ENCODE measurements at places on chromosomes 11 and 22.

- no peak for DNase-seq
Observed at GRCh38 chr11:74019104-74019738, 10.3 kb upstream of the UCP3 start.

GRCh38 chr11:33606762-33607161 lies 93.9 kb downstream of the C11orf91 start:
- DNase-seq = no peak

- peak; percentile 75 for DNase-seq
Observed at GRCh38 chr22:44023404-44024287, 456 bp upstream of the PARVB start.

- DNase-seq = peak; percentile 89
Observed at GRCh38 chr11:117818041-117818873, 6.3 kb downstream of the FXYD2 start.

- DNase-seq = peak; percentile 19
Observed at GRCh38 chr11:107370390-107370789, 87.2 kb downstream of the CWF19L2 start.

GRCh38 chr11:74570266-74571061 lies 21.9 kb upstream of the POLD3 start:
- peak; percentile 74 for DNase-seq

- DNase-seq = no peak
Observed at GRCh38 chr22:37654563-37655251, 3.8 kb upstream of the PDXP start.

GRCh38 chr22:22692707-22693530 lies 48.5 kb downstream of the GGTLC2 start:
- no peak for DNase-seq

DNA sequence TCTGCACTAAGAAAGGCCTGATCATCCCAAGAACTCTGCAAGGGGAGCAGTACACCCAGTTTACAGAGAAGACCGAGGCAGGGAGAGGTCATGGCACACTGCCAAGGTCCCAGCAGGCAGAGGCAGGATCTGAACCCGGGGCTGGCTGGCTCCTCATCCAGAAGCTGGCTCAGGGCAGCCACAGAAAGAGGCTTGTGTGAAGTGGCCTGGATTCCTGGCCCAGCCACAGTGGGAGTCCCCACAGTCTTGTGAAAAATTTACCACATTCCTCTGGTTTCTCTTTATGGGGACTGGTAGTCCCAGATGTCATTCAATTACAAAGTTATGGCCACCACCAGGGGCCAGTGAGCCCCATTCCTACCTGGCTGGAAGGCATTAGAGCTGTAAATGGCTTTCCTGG lies 440.5 kb downstream of the MIAT start:
- DNase-seq = no peak

DNA sequence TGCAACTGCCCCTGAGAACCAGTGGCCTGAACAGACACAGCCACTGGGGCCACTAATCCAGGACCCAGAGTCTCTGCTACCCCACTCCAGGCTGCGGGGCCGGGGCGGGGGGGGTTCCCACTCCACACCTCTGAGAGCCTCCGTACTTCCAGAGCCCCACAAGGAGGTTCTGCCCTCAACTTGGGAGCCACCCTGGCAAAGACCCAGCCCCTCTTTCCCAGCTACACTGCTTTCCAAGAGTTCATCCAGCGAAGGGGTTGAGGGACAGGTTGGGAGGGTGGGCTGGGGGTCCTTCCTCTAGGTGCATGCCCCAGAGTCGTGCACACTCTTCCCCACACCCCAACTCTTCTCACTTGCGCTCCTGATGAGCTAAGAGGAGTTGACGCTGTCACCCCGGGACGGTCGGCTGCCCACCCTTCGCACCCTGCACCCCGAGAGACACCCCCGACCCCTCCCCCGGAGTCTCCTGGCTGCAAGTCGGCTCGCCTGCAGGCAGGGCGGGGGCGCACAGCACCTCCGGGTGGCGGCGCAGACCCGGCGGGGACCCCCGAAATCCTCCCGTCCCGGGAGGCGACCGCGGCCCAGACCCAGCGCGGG lies 531 bp downstream of the RAB3IL1 start:
- no peak for DNase-seq

DNA sequence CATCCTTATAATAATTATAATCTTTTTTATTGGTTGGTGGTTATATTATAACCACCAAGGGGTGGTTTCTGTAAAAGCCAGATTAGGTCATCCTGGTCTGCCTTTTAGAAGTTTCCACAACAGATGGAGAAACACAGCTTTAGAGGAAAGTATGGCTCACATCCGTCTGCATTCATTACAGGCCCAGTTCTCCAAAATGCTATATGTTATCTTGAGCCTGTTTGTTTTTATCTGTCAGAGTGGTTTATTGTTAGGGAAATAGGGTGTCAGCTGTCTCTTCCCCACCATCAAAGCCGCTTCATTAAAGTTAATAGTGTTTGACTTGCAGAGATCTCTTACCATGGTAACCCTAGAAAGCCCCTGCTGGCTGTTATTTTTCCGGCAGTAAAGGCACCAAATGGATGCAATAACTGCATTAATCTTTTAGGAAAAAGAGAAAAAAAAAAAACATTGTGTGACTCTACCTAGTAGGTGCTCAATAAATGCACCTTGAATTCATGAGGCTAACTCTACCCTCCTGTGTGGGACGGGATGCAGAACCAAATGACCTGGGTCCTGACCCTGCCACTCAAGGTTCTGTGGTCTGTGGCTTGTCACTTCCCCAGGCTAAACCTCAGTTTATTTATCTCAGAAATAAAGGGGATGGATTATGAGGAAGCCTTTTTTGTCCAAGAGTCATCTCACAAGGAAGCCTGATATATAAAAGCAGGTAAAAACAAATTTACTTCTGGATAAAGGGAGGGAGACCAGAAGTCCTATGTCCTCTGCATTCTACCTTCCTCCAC lies 118.3 kb downstream of the WT1 start:
- DNase-seq = peak; percentile 14

DNA sequence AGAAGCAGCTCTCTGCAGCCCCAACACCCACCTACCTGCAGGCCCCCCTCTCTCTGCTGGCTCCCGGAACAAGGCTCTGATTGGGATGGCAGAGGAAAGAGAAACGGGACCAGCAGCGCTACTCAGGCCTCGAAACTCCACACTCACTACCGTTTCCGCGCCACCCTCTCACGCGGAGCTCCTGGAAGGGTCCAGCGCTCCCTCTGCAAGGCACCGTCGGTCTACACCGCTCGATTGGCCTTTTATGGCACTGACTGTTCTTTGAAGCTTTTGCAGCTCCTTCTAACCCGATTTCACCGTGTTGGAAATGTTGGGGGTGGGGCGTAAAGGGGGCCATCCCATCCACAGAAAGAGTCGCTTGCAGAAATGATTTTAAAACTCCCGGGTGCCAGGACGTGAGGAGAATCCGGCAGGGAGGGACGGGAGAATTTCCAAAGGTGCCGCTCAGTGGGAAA lies 323 bp upstream of the PANX1 start:
- no peak for DNase-seq

GRCh38 chr11:27158456-27159334 lies 118.1 kb downstream of the BBOX1 start:
- DNase-seq = peak; percentile 53

- DNase-seq = no peak
Observed at GRCh38 chr22:30014244-30014643, 66.0 kb upstream of the HORMAD2 start.

DNA sequence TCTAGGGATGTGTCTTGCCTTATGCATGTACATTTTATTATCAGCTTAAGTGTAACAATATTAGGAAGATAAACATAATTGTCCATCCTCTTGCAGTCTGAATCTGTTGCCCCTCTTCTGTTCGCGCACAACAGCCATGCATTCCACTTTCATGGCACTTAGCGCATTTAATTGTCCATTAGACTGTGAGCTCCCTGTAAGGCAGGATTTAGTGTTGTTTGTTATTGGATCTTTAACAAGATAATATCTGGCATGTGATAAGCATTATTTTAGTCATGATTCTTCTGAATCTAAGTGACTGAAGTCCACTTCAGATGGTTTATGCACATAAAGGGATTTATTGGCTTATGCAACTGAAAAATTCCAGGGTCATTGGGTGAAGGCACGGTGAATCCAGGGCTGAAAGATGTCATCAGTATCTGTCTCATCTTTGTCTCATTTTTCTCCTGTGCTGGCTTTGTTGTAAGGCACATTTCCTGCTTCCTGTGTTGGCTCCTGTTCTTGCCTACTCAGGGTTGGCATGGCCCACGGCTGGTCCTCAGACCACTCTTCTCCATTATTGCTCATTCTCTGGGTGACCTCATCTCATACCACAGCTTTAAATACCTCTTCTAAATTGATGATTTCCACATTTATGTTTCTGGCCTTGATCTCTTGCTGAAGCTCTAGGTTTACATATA lies 37.6 kb downstream of the ATXN10 start:
- peak; percentile 72 for DNase-seq

GRCh38 chr11:62788991-62789390 lies 1.8 kb downstream of the TMEM179B start:
- no peak for DNase-seq

DNA sequence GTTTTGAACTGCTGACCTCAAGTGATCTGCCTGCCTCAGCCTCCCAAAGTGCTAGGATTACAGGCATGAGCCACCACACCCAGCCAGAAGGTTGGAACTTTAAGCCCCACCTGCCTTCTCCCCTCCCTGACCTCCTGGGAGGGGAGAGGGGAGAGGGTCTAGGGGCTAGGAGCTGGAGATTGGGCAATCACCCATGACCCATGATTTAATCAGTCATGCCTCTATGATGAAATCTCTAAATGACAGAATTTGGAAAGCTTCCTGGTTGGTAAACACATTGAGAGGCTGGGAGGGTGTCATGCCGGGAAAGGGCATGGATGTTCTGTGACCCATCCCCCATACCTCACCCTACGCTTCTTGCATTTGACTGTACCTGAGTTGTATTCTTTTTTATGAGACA lies 17.1 kb upstream of the TFIP11 start:
- peak; percentile 59 for DNase-seq

- peak; percentile 37 for DNase-seq
Observed at GRCh38 chr22:22927196-22927887, 39.7 kb downstream of the IGLL5 start.

DNA sequence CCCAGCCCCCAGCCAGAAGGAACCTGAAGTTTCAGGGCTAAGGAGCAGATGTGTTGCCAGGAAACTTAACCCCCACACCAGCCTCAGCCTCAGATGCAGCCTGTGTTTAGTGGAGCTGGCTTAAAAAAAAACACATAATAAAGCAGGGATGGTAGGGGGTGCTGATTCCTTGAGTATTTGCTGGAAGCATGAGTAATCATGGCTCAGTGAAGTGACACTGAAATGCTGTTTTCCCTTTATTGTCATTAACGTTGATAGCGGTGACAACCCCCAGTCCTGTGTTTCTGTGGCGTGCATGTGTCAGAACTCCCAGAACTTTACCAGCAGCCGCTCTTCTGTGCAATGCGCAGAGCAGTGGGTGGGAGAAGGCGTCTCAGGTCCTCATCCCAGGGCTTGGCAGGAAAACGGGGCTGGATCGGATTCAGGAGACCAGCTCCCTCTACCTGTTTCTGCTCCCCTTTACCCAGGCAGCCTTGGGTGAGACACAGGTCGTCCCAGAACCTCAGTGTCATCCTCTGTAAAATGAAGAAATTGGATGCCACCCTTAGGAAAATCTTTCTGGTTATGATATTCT lies 1282.1 kb downstream of the TBC1D22A start:
- no peak for DNase-seq

GRCh38 chr11:63503492-63503891 lies 2.4 kb upstream of the LGALS12 start:
- peak; percentile 80 for DNase-seq

GRCh38 chr11:64834723-64835615 lies 9.5 kb downstream of the CDC42BPG start:
- no peak for DNase-seq

DNA sequence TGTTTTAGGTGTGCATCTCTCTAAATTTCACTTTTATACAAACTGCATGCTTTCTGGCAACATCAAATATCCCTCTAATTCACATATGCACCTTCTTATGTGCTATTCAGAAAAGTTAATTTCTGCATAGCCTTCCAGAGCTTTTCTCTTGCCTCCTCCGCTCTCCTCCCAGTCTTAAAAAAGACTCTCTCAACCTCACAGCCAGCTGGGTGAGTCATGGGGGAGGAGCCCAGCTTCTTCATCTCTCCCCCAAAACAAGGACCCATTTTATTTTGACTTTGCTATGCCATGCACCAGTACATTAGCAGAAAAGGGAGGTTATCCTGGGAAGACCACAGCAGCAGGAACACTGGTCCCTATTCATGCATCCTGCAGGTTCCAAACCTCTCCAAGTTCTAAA lies 234.4 kb downstream of the KCNA4 start:
- no peak for DNase-seq

DNA sequence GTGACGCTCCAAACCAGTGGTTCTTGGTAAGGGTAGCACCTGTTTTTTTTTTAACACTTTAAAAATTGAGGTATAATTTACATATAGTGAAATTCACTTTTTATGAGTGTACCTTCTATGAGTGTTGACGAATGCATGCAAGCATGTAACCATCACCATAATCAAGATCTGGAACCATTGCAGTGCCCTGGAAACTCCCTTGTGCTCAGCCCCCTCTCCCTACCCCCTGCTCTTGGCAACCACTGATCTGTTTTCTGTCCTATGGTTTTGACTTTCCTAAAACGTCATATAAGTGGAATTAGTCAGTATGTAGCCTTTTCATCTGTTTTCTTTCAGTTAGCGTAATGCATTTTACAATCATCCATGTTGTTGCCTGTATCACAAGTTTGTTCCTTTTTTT lies 212.2 kb downstream of the GRIK4 start:
- DNase-seq = no peak

DNA sequence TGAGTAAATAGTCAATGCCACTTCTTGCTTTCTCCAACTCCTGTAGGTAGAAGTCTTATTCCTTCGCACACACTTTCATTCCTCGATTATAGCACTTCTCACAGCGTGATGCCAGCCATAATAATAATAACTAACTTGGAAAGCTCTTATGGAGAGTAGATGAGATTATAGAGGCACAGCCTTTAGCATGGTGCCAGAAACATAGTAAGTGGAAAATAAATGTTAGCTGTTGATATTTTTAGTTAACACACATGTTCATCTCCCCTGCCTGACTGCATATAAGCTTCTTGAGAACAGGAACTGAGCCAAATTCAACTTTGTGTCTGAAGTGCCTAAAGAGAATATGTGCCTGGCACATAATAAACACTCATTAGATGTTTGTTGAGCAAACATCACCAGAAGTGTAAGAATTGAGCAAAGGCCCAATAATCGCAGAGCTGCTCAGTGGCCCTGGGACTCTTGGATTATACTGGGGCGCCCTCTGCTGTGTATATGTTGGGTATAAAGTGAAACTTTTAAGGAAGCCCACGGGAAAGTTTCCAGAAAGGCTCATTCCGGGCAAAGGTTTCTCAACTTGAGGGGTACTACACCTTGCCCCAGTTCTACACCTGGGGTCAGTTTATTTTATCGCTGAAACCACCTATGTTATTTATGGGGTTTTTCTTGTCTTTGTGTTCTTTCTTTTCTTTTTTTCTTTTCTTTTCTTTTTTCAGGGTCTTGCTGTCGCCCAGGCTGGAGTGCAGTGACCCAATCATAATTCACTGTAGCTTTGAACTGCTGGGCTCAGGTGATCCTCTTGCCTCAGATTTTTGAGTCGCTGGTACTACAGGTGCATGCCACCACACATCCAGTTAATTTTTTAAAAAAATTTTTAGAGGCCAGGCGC lies 22.3 kb downstream of the SLN start:
- DNase-seq = peak; percentile 86

GRCh38 chr11:73317373-73317772 lies 9.3 kb downstream of the ARHGEF17 start:
- no peak for DNase-seq

Measured in suppressor macrophage treated with lipopolysaccharide for 1 hour (primary cell).